Occipital lobe (tissue), 3 donors: ENCODE measurements at places on chromosomes 3 and 15.

DNA sequence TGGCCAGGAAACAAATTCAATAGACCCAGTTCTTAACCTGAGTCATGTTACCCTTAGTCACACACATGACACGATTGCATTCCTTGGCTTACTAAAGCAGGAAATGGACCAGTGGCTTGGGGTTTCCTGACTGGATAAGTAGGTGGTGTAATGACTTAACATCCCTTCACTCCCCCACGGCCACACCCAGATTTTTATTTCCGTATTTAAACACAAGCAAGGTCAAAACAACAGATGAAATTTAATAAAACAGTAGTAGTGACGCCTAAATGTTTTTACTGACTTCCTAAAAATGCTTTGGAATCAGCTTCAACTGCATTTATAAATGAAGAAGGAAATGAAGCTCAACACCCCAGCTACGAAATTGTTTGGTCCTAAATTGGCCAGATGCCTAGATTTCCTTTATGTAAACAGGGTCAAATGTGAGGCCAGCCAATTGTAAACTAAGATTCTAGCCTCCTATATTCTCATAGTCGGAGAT is 324.3 kb downstream of the CHST2 start:
- DNase-seq, result no peak

GRCh38 chr3:116517308-116517707 is 72.0 kb upstream of the LSAMP start:
- no peak for DNase-seq

DNA sequence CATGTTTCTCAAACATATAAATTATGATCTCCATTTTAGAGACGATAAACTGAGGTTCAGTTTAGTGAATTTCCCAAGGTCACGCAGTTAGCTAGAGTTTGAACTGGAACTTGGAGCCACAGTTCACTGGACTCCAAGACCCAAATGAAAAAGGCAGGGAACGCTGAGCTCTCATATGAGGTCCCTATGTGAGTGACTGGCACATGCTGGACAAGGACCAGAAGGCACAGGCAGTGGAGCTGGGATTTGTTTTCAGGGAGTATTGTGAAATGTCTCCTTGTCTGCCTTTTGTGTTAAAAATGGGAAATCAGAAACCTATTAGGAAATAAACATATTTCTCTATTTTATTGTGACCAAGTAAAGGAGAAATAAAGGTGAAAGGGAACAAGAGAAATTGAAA is 63.5 kb downstream of the MESD start:
- DNase-seq, result no peak

GRCh38 chr3:10484709-10485108 is 20.7 kb downstream of the ATP2B2 start:
- no peak for DNase-seq

GRCh38 chr3:98483626-98484025 is 13.9 kb upstream of the OR5K2 start:
- no peak for DNase-seq

DNA sequence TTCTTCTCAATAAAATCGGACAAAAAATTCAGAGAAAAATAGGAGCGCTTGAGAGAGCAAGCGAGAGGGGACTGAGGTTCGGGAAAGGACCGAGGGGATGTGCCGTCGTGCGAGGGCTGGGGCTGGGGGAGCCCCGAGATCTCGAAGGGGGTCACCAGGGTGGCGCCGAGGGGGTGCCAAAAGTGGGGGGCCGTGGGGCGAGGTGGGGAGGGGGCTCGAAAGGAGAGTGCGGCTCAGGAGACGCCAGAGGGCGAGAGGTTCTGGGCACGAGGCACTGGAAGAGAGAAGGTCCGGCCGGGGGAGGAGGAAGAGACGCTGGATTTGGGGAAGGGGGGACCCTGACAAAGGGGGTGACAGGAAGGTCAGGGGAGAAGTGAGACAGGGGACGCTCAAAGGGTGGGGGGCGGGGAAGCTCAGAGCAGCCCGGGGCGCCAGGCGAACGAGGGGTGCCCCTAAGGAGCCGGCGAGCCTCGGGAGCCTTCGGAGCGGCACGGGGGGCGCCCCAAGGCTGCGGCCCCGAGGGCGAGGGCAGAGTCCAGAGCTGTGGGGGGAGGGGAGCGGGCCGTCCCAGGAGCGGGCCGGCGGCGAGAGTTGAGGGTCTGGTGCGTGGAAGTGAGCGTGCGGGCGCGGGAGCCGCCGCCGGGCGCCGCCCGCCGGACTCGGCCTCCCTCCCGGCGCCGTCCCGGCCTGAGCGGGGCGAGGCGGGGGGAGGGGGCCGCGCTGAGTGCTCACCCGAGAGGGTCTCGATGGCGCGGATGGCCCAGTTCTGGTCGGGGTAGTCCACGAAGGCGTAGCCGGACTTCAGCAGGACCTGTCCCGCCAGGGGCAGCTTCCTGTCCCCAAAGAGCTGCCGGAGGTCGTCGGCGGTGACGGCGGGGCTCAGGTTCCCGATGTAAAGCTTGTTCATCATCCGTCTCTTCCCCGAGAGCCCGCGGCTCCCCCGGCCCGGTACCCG is 514 bp downstream of the IGF2BP2 start:
- DNase-seq, result no peak

GRCh38 chr3:171561596-171562323 is 101.6 kb upstream of the TNIK start:
- no peak for DNase-seq

DNA sequence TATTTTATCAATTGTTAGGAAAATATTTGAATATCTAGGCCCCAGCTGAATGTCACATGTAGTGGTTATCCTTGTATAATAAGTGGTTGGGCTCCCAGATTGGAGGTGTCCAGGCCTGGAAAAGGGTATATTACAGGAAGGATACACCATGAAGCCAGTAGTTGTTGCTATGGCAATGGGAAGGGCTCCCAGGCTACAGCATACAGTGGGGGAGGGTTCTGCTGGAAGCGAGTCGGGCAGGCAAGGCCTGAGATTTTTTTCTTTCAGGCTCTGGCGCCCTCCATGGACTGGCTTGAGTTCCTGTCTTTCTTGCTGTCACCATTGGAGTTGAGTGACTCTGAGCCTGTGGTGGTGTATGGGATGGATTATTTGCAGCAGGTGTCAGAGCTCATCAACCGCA is 8.9 kb downstream of the ECE2 start:
- peak; percentile 70 for DNase-seq
